ENCODE measurements at places on chromosomes 1 and 21.

DNA sequence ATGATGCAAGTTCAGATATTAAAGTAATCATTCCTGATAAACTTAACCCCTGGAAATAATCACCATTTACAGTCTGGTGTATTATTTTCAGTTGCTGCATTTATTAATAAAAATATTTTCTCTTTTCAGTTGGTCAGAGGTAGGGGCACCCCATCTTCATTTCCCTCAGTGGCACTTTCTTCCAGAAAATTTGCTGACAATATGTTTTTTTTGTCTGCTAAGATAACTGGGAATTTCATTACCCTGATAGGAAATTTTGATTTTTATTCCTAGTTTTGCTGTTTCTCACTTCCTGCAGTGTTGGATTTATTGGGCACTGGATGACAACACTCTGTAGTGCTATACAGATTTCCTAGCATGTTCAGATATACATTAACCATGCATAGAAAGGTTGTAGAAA is 33.1 kb upstream of the APOBEC4 start:
- no peak for DNase-seq

- no peak for DNase-seq
Measured at GRCh38 chr1:192860478-192861185, 51.8 kb downstream of the RGS2 start.

- DNase-seq: no peak
Measured at GRCh38 chr1:234536741-234537140, 57.8 kb upstream of the TARBP1 start.

DNA sequence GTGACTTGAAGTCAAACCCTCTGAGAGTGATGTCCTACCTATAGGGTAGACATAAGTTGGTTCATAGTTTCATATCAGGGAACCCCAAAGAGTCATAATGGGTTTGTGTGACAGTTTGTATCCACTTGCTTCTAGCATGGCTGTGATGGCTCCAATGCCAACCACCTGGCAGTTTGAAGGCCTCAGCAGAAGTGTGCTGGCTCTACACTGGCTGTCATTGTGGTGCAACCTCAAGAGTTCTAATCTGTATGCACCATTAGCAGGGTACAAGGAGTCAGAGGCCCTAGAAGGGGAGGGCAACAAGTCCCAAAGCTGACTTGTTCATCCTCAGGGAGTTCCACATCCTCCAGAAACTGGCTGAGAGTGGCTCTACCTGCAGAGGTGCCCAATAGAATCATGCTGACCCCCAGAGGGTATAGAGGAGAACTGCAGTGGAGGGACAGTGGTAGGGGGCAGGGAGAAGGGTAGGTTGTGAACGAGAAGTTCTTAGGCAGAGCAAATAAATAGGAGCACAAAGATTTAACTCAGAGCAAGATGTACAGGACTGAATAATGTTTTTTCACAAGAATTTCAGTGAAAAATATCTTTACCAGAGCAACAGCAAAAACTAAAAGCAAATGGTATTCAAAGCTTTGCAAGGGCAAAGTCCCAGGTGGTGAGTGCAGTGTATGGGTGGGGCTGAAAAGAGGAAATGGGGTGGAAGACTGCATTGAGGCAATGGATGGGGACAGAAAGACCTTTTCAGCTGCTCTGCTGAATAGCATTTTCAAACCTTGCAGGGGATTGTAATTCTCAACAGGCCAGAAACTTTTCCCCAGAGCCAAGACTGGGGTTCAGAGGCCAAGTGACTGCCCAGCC is 3.2 kb downstream of the FCRL2 start:
- DNase-seq: peak; percentile 30

DNA sequence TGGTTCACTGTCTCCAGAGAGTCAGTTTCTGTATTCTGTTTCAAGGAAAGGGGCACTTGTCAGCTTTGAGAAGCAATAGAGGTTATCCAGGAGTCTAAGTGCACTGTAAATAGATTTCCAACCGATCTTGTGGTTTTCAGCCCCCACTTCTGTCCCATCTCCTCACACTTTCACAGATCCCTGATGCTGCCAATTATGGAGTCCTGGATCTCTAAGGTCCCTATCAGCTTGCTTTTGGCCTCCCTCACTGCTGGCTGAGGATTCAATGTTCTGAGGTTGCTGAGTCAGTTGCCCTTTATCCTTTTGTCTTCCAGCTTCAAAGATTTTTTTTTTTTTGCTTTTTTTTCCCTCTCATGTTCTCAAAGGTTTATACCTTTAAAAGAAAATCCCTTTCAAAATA is 98.4 kb downstream of the DIRAS3 start:
- no peak for DNase-seq

- no peak for DNase-seq
Measured at GRCh38 chr1:230061801-230062200, 5.2 kb upstream of the GALNT2 start.

- no peak for DNase-seq
Measured at GRCh38 chr21:25790122-25790877, 55.5 kb downstream of the GABPA start.

DNA sequence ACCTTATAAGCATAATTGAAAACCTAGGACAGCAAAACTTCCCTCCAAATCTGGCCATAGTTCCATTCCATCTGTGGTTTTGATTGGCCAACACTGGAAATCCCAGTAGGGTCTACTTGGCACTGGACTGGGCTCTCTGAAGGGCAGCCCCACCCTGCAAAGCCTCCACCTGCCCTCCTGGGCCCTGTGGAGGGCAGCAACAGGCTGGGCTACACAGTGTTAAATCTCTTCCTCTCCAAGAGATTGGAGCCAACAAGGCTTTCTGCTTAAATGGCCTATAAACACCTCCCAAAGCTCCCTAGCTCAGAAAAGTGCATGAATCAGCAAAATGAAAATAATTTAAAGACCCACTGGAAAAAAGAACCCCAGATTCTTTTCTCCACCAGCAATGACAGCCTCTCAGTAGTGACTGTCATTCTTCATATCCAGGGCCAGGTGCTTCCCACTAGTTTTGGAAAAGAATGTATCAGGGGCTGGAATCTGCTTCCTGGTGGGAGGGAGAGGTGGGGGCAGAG is 58.5 kb downstream of the BEND5 start:
- DNase-seq: no peak

DNA sequence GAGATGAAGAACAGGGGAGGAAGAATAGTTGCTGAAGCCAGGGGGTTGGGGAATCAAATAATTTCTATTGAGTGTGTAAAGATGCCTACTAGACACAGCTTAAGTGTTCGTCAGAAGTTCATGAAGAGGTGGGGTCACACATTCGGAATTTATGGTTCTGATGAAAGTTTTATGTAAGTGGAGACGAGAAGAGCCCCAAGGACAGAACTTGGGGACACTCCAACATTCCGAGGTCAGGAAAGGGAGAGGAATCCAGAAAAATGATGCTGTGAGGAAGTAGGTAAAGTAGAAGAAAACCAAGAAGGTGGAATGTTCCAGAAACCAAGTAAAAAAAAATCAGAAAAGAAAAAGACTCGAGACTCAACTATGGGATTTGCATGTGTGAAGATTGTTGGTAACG is 272.5 kb downstream of the SIPA1L2 start:
- no peak for DNase-seq

DNA sequence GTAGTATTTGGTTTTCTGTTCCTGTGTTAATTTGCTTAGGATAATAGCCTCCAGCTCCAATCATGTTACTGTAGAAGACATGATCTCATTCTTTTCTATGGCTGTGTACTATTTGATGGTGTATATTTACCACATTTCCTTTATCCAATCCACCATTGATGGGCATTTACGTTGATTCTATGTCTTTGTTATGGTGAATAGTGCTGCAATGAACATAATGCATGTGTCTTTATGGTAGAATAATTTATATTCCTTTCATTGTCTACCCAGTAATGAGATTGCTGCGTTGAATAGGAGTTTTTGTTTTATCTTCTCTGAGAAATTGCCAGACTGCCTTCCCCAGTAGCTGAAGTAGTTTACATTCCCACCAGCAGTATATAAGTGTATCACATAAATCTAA is 538.8 kb downstream of the LRRIQ3 start:
- no peak for DNase-seq
